ENCODE measurements at places on chromosomes 1 and 21. TPM values are rescaled to one million over a fixed set of nuclear protein-coding genes. Genes with fewer than 3 reads are reported as not detected.

The CFHR2 gene
- not detected for total RNA-seq

The BRDT gene
- not detected for total RNA-seq

The NASP gene
- total RNA-seq = 133 TPM

The AQP10 gene
- not detected for total RNA-seq

The FBLIM1 gene
- total RNA-seq = 75.5 TPM

The LCE1C gene
- total RNA-seq = not detected

The ETV3L gene
- not detected for total RNA-seq

The IL12RB2 gene
- total RNA-seq = 0.10 TPM
